CD8-positive, alpha-beta memory T cell (primary cell): ENCODE measurements at places on chromosomes 7 and 10. TPM values are rescaled to one million over a fixed set of nuclear protein-coding genes. Genes with fewer than 3 reads are reported as not detected.

DNA sequence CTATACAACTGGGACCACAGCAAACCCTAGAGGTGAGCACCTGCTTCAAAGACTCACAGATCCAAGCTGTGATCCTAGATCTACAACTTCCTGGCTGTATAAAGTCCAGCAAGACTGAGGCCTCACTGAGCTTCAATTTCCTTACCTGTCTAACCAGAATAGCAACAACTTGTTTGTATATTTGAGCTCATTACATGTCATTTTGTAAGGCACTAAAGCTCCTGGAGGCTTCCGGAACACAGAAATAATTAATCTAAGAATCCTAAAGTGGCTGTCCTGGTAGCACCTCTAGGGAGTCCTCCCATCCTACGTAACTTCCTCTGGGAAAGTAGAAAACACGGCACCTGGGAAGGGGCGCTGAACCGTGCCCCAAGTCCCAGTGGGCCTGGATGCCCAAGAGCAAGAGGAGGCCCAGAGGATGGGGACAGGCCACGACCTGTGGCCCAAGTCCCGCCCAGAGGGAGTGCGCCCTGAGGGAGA lies 39.4 kb downstream of the HK1 start:
- no peak for DNase-seq

DNA sequence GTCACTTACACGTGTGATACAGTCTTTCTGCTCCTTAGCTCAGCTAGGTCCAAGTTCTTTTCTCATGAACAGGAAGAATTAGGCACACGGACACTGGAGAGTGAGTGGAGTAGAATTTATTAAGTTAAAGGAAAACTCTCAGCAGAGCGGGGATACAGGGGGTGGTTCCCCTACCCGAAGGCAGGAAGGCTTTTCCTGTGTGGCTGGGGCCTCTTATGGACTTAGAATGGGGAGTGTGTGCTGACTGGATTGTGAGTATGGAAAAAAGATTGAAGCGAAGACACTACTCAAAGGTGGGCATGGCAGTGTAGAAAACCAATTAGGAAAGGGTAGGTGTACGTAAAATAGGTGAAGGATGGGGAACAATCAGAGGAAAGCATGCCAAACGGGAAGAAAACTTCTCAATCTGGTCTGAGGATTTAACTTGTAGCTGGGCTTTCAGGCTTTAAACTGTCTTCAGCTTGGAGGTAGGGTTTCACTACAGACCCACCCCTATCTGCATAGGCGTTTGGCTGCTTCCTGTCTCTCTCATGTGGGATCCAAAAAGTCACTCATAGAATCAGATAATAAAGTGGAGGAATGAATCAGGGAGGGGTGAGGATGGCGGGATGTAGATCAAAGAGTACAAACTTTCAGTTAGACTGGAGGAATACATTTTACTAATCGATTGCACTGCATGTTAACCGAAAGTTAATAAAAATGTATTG lies 104.2 kb downstream of the ANKRD7 start:
- DNase-seq: no peak

DNA sequence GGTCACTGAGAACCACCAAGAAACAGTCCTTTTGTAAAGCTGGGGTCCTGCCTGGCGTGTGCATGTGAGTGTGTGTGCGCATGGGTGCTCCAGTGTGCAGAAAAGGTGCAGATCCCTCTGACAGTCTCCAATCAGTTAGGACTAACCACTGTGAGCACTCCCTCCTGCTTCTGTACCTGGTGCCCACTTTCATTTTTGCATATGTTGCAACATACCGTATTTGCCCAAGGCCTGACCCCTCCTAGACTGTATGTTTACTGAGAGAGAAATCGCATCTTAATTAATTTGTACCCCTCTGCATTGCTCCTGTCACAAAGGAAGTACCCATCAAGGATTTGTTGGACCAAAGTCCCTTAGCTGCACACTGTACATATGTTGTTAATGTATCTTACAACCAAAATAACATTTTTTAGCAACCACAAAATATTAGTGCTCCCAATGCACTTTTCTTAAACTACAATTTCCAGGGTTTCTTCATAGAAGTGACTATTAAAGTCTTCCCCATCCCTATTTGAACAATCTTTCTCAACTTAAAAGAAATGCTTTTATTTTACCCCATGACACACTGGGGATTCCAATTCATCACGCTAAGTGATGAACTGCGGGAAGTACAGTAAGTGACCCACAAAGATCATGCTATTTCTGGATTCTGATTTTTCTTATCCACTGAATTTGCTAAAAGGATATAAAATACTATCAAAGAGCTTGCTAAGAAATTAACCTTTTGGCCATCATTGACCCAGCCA lies 16.6 kb downstream of the PAXIP1 start:
- no peak for DNase-seq

DNA sequence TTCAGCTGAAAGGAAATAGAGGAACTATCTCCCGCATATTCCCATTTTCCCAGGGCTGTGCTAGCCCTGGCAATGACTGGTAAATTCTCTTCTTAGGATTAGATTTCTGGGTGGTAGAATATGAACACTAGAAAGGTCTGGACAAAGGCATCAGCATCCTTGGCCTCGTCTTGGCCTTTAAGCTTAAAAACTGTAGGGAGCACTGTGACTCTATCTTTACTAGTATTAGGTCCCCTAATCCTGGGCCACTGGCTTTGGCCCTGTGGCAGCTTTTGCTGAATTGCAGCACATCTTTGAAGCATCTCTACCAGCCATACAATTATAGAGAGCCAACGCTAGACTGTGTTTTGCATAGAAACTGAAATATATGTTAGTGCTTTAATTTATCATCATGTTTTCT lies 41.5 kb upstream of the EBLN1 start:
- no peak for DNase-seq

DNA sequence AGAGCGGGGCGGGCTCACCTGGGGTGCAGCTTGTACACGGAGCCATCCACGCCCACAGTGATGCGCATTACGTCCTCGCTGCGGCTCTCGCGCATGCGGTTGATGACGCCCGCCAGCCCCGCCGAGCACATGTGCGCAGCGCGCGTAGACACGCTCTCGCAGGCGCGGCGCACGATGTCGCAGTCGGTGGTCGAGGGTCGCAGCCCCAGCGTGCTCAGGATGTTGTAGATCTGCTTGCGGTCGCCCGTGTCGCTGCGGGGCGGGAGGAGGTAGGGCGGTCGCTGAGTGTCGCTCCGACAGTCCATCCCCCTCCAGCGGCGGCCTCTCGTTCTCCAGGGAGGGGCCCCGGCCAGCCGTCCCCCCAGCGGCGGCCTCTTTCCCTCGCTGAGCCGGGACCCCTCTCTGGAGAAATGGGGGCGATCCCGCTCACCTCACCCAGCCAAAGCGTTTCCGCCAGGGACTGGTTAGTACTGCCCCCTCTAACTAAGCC lies 4.4 kb upstream of the MYL7 start:
- DNase-seq: peak; percentile 10

DNA sequence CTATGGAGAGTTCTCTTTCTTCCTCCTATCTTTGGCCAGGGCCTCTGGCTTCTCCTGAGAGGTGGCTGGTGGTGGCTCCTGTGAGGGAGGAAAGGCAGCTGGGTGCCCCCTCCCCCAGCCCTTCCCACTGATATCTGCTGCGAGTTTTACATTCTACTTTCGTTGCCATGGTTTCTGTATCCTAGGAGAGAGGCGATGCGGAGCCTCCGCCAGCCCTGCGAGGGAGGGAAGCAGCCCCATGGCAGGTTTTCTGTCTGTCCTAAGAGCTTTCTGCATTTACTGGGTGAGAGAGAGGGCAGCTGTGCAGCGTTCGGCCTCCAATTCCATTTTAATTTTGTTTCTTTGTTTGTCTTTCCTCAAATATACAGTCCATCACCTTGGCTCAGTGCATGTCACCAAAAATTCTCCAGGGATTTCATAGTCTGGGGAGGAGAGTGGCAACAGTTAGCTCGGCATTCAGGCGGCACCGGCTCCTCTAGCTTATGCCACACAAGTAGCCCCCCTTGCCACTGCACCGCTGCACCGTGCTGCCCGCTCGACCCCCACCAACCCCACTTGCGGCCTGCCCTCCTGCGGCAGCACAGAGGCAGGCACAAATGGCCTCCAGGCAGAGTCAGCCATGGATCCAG lies 20.4 kb downstream of the DNAJB12 start:
- DNase-seq: no peak

- peak; percentile 49 for DNase-seq
Measured at GRCh38 chr7:135169141-135169963, 1.2 kb downstream of the CYREN start.

DNA sequence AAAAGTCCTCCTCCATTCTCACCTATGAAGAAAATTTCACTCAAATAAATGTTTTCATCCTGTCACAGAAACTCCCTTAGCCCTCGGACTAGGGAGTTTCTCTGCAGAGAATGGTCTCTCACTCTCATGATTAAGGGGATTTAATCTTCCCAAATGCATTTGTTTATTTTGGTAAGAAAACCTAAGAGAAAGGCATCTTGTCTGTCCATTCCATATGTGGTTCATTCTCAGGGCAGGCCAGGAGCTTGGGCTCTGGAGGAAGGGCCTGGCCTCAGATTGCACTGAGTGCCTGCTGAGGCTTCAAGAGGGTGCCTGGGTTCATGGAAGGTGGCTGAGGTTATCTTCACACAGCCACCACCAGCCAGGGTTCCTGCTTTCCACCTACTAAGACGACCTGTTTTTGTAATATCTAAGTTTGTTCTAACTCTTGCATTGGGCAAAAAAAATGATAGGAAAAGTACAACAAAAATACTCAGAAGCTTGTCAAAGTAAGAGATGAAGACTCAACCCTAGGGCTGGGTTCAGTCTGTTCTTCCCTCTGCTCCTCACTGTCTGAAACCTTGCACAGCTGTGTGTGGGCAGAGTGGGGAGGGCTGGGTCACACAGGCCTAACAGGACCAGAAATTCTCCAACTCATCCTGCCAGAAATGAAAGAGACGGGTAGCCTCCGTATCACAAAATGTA lies 186.7 kb downstream of the CXCL12 start:
- DNase-seq: no peak

DNA sequence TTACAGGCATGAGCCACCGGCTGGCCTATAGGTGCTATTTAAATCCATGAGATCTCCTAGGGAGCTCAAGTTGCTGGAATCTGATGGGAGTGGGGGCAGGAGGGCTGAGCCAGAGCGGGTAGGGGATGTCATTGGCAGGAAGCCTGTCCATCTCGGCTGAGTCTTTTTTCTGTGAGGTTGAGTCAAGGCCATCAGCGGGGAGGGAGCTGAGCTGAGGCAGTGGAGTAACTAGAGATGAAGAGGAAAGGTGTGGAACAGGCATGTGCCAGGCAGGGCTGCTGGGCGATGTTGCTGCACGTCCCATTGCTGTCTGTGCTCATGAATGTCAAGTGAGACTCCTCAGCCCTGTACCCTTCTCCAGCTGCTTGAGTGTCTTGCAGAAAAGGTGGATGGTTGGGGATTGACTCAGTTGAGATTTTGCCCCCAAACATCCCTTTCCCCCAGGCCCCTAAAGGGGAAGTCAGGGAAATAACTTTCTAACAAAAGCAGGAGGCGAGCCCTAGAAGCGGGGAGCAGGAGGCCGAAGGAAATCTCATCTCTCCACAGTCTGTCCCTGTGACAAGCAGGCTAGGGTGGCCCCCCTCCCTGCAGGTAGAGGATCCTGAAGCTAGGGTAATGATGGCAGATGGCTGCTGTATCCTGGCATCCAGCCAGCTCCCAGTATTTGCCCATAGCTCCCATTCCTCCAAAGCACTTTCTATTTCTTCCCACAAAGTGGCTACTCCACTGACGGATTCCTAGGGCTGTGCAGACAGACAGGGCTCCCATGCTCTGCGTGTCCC lies 5.4 kb downstream of the ATP6V1F start:
- DNase-seq: no peak

- DNase-seq: no peak
Measured at GRCh38 chr7:749140-749551, 22.1 kb upstream of the PRKAR1B start.

The NKX6-2 gene
- total RNA-seq: not detected

The PLXDC2 gene
- total RNA-seq: 0.38 TPM

The RPEL1 gene
- not detected for total RNA-seq

The NUTM2B gene
- total RNA-seq: 0.50 TPM

The SUN3 gene
- not detected for total RNA-seq

The STEAP4 gene
- total RNA-seq: not detected

The CALCR gene
- not detected for total RNA-seq

The GPR22 gene
- not detected for total RNA-seq

The CYP3A4 gene
- total RNA-seq: not detected

The LLCFC1 gene
- not detected for total RNA-seq

The SHTN1 gene
- total RNA-seq: 0.38 TPM

The MEST gene
- 1.8 TPM for total RNA-seq
